Activated B cell treated with CpG ODN at 0.5 μM for 24 hours (primary cell): ENCODE measurements at places on chromosomes 13 and 19.
A peak's percentile ranks its signal among the peaks of the same experiment; 100 is the strongest.

GRCh38 chr13:35791184-35791851 lies 314.8 kb upstream of the MAB21L1 start:
- DNase-seq: no peak

DNA sequence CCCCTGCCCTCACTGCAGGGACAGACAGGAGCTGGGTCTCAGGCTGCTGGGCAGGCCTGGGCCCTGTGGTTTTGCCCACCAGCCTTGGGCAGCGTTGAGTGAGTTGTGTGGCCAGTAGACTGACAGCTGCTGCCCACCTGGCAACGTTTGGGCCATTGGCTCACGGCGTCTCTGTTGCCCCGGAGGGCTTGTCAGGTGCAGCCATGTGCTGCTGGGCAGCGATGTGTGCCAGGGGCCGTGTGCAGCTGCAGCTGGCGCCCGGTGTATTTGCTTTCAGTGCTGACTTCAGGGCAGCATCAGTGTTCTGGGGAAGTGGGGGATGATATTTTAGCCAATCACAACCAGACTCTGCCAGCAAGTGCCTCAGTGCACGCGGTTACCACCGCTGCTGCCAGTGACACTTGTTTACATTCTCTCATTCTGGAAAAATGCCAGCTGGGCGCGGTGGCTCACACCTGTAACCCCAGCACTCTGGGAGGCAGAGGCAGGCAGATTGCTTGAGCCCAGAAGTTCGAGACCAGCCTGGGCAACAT lies 10.6 kb downstream of the FZR1 start:
- no peak for DNase-seq

DNA sequence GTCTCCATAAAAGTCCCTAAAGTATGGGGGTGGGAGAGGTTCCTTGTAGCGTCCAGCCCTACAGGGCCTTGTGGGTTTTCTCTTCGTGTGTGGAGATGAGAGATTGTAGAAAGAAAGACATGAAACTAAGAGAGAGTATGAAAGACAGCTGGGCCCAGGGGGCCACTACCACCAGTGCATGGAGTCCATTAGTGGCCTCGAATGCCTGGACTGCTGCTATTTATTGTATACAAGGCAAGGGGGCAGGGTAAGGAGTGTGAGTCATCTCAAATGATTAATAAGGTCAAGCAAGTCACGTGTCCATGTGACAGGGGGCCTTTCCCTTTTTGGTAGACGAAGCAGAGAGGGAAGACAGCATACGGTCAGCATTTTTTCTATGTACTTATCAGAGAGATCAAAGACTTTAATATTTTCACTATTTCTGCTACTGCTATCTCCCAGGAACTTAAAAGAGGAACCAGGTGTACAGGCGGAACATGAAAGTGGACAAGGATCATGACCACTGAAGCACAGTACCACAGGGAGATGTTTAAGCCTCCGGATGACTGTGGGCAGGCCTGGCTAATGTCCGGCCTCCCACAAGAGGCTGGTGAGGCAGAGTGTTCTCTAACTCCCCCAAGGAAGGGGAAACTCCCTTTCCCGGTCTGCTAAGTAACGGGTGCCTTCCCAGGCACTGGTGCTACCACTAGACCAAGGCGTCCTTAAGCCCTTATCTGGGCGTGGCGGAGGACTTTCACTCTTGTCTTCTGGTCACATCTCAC lies 25.5 kb downstream of the FGF21 start:
- no peak for DNase-seq

- DNase-seq: no peak
These were observed 23.4 kb downstream of the PIAS4 start for GRCh38 chr19:4030981-4031380.

DNA sequence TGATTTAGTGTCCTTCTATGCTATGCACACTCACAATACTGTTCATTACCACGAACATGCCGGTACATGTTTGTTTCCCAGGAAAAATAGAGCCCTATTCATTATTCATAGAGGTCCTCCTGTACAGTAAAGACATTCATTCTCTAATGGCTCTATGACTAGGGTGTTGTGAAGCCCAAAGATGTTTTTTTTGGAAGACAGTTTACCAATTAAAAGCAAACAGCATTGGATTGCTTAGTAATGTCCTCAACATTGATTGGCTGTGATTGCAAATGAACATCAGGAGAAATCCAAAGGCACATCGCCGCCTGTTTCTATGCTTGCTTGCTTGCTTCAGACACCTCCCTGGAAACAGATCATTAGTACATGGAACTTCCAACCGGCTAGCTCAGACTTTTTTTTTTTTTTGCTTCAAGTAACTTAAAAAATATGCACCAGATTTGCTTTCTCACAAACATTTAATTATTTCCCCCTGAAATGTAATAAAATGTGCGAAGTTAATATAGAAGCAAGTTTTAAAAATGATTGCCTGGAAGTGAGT lies 8.8 kb upstream of the GPC6 start:
- no peak for DNase-seq

DNA sequence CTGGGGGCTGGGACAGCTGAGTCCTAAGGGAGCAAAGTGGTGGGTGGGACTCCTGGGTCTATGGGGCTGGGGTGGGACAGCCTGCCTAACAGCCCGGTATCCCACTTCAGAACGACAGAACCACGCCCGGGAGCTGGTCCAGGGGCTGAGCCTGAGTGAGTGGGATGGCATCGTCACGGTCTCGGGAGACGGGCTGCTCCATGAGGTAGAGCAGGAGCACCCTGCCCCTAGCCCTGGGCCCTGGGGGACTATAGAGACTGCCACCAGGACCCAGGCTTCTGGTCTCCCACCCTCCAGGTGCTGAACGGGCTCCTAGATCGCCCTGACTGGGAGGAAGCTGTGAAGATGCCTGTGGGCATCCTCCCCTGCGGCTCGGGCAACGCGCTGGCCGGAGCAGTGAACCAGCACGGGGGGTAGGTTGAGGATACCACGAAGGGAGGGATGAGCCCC lies 8.6 kb downstream of the SPHK2 start:
- DNase-seq: no peak

GRCh38 chr13:105814902-105815250 lies 720.6 kb downstream of the EFNB2 start:
- DNase-seq: no peak

DNA sequence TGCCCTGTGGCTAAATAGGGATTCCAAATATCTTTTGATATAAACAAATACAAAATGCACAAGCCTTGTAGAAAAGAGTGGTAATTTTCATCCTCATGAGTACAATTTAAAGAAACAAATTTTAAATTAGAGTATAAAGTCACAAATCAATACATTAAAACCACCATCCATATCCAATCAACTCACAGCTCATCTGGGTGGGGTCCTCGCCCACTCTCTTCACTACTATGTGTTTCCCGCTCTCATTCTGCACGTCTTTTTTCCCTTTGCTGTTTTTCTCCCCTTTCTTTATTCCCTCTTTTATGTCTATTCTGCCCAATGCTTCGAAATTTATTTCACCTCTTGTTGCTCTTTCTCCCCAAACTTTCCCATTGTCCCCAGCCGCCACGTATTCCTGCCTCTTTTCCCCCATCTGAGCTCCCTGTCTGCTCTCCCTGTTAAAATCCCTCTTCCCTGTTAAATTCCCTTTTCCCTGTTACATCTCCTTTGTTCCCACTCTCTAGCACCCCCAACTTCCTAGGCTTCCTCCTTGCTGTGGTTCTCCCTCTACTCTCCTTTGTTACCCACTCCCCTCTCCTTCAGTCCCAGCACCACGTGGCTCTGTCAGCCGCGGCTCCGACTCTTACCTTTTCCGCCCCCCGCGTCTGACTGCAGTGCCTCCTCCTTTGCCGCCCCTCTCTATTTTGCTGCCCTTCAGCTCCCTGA lies 1.3 kb downstream of the ZNF616 start:
- DNase-seq: no peak

GRCh38 chr19:21468791-21469190 lies 36.6 kb upstream of the ZNF429 start:
- no peak for DNase-seq

- DNase-seq: no peak
These were observed 1.9 kb upstream of the TMEM59L start for GRCh38 chr19:18610556-18611326.

GRCh38 chr13:29319451-29319850 lies 276.0 kb downstream of the SLC7A1 start:
- no peak for DNase-seq

GRCh38 chr19:17534767-17535166 lies 20.7 kb upstream of the COLGALT1 start:
- DNase-seq: no peak

- no peak for DNase-seq
These were observed 145.6 kb downstream of the DPF1 start for GRCh38 chr19:38078302-38078930.

- DNase-seq: no peak
These were observed 238.9 kb downstream of the ITGBL1 start for GRCh38 chr13:101691341-101691860.

GRCh38 chr13:90889906-90890834 lies 457.3 kb upstream of the MIR17HG start:
- DNase-seq: no peak

GRCh38 chr19:16342002-16342715 lies 17.5 kb downstream of the KLF2 start:
- DNase-seq: peak; percentile 59
